ENCODE measurements at places on chromosomes 6 and 20.

DNA sequence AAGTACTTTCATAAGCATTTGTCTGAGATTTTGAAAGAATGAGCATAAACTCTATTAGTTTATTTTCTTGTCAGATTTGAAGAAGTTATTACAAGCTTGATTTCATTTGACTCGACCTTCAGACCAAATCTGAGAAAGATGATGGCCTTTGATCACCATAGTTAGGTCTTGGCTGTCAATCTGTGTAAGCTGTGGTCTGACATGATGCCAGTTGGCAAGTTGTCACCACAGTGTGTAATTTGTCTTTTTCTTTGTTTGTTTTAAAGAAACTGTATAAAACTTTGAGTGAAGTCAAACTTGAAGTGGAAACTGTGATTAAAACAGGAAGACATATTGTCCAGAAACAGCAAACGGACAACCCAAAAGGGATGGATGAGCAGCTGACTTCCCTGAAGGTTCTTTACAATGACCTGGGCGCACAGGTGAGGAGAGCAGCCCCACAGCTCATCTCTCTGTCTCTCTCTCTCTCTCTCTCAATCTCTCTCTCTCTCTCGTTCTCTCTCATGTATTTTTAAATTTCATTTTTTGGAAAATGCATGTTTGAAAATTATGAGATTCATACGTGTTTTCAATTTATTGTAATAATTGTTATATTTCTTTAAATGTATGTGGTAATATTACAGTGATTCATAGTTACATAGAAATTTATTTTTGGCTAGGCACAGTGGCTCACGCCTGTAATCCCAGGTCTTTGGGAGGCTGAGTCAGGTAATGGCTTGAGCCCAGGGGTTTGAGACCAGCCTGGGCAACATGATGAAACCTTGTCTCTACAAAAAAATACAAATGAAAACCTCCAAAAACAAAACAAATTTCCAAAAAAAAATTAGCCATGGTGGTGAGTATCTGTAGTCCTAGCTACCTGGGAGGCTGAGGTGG, 208.1 kb downstream of the UTRN start:
- DNase-seq: no peak

DNA sequence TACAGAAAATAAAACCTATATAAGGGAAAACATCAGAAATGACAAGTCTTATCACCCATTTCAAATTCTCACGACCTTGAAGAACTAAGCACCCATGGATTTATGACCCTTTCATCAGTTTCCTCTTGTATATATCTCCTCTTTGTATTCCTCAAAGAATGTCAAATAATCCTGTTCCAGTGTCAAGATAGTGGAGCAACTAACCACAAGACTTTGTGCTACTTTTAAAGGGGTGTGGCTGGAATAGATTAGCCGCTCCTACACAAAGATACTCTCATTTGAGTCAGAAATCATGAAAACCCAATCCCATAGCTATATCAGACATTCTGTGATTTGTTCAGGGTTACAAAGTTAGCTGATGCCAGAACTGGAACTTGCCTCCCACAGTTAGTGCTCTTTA, 6.6 kb downstream of the REPS1 start:
- DNase-seq: no peak

DNA sequence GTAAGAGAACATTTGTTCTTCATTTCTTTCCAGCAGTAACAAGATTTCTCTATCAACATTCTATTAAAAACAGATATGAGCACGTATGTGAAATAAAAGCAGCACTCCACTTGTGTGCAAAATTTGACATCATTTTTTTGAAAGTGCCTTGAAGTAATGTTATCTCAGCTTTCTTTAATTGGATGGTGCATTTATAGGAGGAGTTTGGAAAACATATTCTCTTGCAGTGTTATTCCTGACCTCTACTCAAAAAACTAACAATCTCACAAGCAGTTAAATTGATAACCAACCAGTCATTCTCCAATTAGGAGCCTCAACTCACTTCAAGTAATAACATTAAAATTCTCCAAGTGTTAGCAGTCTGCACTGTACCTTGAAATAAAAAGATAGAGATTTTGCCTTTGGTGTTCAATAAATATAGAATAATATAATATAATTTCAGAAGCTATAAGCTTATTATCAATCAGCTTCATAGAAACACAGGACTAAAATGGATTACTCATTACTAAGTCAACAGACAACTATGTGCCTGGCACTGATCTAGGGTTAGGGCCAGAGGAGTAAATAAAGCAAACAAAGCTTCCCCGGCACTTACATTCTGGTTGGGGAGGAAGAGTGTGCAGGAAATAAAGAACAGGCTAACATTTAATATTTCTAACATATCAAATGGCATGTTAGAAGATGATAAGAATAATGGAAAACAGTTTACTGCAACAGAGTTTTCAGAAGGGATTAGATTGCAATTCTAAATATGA, 149.0 kb upstream of the SGK1 start:
- DNase-seq: no peak

GRCh38 chr20:15511551-15511950, 1061.7 kb downstream of the KIF16B start:
- no peak for DNase-seq

DNA sequence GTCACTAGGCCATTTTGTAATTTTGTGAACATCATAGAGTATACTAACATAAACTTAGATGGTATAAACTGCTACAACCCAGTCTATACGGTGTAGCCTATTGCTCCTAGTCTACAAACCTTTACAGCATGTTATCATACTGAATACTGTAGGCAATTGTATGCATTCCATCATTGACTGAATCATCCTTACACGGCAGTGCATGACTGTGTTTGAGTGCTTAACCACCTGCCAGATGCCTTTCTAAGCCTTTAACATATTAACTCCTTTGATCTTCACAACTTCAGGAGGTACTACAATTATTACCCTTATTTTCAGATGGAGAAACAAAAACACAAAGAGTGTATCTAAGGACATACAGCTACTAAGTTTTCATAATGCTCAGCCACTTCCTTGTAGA, 14.0 kb downstream of the DPPA5 start:
- no peak for DNase-seq

GRCh38 chr20:37383229-37383989, 37.5 kb downstream of the SRC start:
- DNase-seq: no peak

- no peak for DNase-seq
Observed at GRCh38 chr6:25524542-25524941, 127.5 kb upstream of the SCGN start.

- DNase-seq: no peak
Observed at GRCh38 chr6:56507517-56507916, 135.2 kb downstream of the DST start.

Measured in esophagus squamous epithelium (tissue), 5 donors.